ENCODE measurements at places on chromosomes 12 and 14. TPM values are rescaled to one million over a fixed set of nuclear protein-coding genes. Genes with fewer than 3 reads are reported as not detected.

TPPP2 gene
- not detected for total RNA-seq

DNAJC22 gene
- 4.9 TPM for total RNA-seq

WNT5B gene
- 15.2 TPM for total RNA-seq

KCNC2 gene
- not detected for total RNA-seq

CIDEB gene
- total RNA-seq = 1.1 TPM

LRTM2 gene
- not detected for total RNA-seq

PMEL gene
- 1.2 TPM for total RNA-seq

ZFHX2 gene
- total RNA-seq = 0.06 TPM

SYNE2 gene
- total RNA-seq = 12.6 TPM

RGS6 gene
- total RNA-seq = not detected

TAS2R42 gene
- total RNA-seq = not detected

CCDC196 gene
- not detected for total RNA-seq

BICD1 gene
- total RNA-seq = 18.4 TPM

GZMB gene
- total RNA-seq = 0.13 TPM

NRIP2 gene
- total RNA-seq = not detected

CTSG gene
- total RNA-seq = not detected

P2RX7 gene
- 2.2 TPM for total RNA-seq
